ENCODE measurements at places on chromosomes 5 and 9.
A peak's percentile ranks its signal among the peaks of the same experiment; 100 is the strongest.

DNA sequence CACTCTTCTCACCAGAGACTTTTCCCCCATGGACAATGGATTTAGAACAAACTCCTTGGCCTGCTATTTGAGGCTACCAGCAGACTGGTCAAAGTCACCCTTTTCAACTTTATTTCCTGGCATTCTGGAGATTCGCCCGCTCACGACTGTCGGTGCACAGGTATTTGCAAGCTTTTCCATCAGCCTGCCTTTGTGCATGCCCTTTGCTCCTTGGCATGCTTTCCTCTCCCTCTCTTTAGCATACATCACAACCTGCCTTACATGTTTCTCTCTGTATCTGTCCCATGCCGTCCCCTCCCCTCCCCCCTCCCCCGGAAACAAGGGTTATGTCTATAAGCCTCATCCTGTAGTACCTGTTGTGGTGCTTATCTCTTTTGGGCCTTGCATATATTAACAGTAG, 257.1 kb downstream of the AOPEP start:
- no peak for DNase-seq

- DNase-seq, result no peak
Measured at GRCh38 chr5:157470631-157471030, 10.6 kb downstream of the NIPAL4 start.

- DNase-seq, result no peak
Measured at GRCh38 chr9:115943431-115944165, 210.0 kb upstream of the PAPPA start.

- DNase-seq, result no peak
Measured at GRCh38 chr5:167614294-167615021, 677.0 kb upstream of the WWC1 start.

DNA sequence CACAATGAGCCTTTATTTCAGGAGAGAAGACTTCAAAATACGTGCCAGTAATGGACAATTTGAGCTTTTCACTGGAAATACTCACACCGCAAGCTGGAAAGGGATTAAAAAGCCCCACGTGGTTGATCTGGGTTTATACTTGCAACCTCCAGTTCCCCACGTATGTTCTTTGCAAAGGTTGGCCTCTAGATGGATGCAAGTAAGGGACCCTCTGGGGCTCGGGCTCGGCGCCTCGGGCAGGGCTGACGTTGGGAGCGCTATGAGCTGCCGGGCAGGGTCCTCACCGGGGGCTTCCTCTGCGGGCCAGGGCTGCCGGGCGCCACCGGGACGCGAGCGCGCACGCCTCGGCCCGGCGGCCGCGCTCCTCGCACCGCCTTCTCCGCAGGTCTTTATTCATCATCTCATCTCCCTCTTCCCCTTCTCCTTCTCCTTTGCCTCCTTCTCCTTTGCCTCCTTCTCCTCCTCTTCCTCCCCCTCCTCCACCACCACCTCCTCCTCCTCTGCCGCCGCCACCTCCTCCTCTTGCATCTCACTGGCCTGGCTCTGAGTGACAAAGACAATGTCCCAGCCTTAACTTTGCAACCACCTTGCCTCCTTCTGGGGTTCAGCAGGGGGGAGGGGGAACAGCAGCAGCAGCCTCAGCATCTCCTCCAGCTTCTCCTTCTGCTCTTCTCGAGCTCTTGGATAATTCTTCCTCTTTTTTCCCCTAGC, 701 bp upstream of the ZNF462 start:
- DNase-seq, result peak; percentile 38

- no peak for DNase-seq
Measured at GRCh38 chr5:176902911-176903664, 3.9 kb upstream of the HK3 start.

All from GM13977 (cell line).